ENCODE measurements at places on chromosomes 1 and 21.
A peak's percentile ranks its signal among the peaks of the same experiment; 100 is the strongest.

DNA sequence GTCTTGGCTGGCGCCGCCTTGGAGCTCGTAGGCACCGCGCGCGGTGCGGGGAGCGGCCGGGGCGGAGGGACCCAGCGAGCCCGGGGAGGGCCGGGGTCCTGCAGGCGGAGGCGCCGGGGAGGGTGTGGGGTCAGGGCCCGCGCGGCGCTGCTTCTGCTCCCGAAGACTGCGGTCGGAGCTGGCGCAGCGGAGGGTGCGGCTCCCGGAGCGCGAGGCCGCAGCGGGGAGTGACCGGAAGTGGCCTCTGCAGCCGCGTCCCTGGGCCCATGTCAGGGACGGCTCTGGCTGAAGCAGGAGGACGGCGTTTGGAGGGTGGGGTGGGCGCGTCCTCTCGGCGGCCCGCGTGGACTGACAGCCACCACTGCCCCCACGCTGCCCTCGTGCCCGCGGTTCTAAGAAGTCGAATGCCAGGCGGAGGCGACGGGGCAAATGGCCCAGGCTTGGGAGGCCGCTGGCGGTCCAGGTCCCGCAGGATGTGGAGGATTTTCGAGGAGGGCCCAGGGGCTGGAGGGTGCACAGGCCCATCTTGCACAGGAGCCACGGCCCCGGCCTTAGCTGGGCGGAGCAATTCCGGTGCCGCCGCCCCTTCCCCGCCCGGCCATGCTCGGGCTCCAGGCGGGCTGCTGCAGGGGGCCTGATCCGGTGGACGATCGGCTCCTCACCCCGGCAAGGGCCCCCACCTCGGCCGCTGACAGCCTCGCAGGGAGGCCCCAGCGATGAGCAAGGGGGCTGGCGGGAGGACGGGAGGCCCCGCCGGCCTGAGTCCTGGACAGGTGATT, 7.7 kb upstream of the ZNF669 start:
- no peak for DNase-seq

- DNase-seq: no peak
Measured at GRCh38 chr1:36486439-36487335, 4.0 kb upstream of the CSF3R start.

DNA sequence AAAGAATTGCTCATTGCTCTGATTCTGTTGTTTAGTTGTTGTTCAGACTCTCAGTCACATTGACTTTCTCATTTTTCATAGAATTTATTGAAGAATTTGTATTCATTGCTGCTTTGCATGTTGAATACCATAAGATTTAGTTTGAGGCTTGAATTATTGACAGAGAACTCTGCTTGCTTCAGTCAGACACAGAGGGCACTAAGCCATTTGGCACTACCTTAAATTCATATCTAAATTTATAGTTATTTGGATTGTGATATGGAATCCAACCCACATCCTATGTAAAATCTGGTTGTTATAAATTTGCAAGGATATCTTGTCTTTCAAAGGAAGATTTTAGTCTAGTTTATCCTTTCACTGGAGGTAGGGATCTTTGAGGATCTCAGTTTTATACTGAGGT, 1748.6 kb downstream of the BRINP3 start:
- DNase-seq: no peak

DNA sequence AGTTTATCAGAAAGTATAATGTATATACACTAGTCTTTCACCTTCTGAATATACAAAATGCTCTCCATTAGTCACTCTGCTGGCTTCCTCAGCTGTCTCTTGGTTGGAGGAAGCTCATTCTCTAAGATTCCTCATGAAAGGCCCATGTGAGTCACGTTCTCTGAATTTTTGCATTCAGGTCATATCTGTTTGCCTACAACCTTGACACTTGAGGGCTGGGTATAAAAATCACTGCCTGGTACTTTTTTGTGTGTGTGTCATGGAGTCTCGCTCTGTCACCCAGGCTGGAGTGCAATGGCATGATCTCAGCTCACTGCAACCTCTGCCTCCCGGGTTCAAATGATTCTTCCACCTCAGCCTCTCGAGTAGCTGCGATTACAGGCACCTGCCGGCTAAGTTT, 2.8 kb upstream of the GALNT2 start:
- DNase-seq: no peak

DNA sequence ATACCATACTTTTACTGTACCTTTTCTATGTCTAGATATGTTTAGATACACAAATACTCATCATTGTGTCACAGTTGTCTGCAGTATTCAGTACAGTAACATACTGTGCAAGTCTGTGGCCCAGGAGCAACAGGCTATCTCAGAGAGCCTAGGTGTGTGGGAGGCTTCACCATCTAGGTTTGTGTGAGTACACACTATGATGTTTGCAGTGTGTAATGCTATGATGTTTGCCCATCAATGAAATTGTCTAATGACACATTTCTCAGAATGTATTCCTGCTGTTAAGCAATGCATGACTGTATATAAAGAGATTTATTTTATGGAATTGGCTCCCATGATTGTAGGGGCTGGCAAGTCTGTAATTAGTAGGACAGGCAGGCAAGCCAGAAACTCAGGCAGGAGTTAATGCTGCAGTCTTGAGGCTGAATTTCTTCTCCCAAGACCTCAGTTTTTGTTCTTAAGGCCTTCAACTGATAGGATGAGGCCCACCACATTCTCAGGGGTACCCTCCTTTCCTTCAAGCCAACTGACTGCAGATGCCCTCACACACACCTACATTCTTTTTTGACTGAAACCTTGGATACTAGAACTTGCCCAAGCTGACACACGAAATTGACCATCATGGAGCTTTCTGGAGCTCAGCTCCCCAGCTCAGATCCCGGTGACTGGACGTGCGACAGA, 7.7 kb upstream of the AGTRAP start:
- DNase-seq: no peak

DNA sequence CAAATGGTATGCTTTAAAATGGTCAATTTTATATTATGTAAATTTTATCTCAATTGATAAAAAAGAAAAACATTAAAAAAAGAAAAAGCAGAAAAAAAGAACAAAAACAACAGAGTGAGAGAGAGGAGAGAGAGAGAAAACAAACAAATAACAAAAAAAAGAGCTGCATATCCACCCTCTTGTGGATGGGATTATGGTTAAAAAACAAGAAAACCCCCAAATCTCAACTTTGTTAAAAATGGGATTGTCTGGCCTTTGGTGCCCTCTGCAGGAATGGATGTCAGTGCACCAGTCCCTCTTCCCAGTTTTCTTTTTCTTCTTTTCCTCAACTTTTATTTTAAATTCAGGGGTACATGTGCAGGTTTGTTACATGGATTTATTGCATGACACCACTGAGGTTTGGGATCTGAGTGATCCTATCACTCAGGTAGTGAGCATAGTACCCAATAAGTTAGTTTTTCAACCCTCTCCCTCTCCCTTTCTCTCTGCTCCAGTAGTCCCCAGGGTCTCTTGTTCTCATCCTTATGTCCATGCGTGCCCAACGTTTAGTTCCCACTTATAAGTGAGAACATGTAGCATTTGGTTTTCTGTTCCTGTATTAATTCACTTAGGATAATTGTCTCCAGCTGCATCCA, 28.1 kb downstream of the RNF187 start:
- peak; percentile 36 for DNase-seq

DNA sequence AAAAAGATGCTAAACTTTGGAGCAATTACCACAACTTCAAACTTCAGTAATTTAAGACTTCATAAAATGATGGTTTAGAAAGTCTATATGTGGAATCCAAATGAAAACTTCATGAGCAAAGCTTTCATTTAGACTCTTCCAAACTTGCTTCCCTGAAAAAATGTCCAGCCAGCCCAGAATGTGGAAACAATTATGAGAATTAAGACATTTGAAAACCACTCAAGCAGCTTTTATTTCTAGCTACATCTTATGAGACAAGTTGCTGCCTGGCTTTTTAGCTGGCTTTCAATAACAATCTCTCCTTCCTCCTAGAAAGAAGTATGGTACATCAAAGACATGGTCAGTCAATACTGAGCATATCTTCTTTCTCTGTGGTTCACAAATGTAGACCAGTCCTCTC, 21.8 kb downstream of the LPAR3 start:
- DNase-seq: no peak

DNA sequence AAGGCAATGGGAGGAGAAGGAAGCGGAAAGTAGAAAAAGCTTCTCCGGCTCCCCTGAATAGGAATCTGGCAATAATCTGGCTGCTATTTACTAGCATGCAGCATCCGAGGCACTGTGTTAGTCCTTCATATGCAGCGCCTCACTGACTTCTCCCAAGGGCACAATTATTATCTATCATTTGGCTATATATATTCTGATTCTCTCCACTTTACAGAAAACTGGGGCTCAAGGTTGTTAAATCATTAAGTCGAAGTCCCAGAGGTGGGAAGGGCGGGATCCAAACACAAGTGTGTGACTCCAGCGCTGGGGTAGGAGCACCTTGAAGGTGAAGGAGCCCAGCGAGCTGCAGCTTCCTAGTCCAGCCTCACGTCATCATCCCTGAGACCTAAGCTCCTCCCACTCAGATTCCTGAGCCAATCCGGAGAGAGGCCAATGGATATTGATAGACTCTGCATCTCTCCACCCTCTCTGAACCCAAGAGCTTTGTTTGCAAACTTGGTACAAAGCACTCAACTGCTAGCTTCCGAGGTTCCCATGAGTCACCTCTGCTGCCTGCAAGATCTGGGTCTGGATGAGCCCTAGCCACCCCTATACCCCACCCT, 16.6 kb upstream of the EYA3 start:
- no peak for DNase-seq

GRCh38 chr1:32197837-32198236, 2.6 kb upstream of the CCDC28B start:
- DNase-seq: no peak

- DNase-seq: no peak
Measured at GRCh38 chr1:1199141-1199960, 7.0 kb downstream of the TNFRSF18 start.

DNA sequence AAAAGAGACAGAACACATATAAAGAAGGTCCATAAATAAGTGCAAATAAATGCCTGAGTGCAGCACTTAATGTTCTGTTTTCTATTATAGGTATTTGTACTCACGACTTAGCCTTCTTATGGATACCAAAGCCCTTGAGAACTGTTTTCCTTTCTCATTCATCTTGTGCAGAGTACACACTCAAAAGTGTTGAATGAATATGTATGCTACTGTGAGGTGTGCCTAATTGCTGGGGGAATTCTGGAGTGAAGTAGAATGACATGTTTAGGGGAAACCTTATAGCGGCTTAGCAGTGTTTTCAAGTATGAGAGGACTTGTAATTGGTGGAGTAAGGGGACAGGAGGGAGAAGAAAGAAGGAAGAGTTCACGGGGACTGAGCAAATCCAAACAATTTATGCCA, 157.6 kb downstream of the CACNA1E start:
- no peak for DNase-seq

GRCh38 chr1:206503591-206504362, 3.6 kb upstream of the RASSF5 start:
- no peak for DNase-seq

- DNase-seq: no peak
Measured at GRCh38 chr1:179973198-179974110, 18.8 kb downstream of the CEP350 start.

DNA sequence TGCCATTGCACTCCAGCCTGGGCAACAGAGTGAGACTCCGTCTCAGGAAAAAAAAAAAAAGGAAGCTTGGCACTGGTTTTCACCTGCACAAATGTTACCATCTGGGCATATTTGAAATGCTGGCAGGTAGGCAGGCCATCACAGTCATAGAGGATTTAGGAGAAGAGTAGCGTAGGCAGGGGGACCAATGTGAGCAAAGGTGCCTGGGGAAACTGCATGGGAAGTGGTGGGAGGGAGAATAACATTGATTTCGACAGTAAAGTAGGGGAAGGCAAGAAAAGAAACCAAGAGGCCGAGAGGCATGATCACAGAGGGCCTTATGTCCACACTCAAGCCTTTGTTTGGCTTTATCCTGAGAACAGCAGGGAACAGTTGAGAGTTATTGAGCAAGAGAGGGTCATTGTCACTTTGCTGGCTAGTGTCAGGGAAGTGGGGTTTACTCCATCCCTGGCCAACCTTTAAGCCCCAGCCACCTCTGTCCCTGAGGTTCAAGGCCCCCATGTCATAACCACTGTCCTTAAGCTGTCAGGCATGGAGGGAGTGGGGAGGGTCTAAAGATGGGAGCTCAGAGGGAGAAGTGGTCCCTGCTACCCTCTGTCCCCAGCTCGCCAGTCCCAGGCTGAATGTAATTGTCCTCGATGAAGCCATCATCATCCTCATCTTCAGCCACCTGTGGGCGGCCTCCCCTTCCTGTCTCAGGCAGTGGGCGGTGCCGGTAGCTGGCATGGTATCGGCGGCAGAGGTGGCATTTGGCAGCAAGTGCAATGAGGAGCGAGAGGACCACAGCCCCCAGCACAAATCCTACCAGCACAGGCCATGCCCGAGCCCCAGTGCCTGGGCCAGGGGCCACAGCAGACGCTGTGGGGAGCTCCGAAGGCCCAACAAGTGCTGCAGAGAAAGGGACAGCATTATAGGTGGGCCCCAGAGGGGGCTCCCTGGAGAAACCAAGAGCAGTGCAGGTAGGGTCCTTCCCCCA, 2.9 kb downstream of the C1orf210 start:
- no peak for DNase-seq

DNA sequence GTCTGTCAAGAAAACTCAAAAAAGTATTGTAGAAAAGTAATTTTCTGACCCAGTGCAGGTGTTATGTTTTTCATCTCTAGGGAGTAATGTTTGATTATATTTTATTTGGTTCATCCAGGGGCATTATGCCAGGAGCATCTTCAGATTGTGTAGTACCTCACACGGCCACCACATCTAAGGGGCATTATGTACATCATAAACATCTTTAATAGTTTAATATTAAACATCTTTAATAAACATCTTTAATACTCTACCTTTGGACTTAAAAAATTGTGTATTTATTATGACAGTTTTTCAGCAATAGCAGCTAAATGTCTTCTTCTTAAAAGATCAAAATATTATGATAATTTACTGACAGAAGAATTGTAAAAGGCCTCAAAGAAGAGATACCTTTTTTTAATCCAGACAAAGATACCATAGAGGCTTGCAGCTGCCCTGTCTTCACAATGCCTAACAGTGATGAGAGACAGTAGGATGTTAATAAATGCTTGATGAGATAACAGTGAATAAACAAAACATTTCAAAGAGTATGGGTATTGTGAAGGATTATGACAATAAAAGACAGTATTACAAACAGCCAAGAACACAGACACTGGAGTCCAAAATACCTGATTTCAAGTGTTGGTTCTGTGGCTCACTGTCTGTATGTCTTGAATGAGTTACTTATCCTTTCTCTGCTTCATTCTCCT, 240.9 kb upstream of the ADGRL2 start:
- no peak for DNase-seq

- no peak for DNase-seq
Measured at GRCh38 chr1:208808301-208808700, 564.1 kb upstream of the PLXNA2 start.

- DNase-seq: no peak
Measured at GRCh38 chr1:15063346-15063745, 90.2 kb upstream of the TMEM51 start.

All from stimulated activated naive CD4-positive, alpha-beta T cell (primary cell).